CD4-positive, alpha-beta T cell treated with Interleukin-1 beta for 1 hour (primary cell): ENCODE measurements at places on chromosomes 13 and 19.

DNA sequence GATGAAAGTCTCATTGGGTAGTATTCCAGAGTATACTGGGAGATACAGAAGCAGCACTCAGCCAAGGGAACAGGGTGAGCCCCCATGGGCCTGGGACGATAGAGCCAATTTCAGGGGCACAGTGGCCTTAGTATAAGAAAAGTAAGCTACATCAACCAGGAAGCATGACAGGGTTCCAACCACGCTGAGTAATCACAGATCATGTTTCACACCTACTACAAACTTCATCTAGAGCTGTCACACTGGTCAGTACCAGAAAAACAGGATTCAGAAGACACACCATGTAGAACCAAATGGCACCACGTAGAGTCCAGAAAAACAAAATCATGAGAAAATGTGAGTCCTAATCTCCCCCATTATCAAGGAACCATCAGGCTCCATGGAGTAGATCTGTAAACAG, 1292.4 kb upstream of the MIR17HG start:
- no peak for DNase-seq

- no peak for DNase-seq
Measured at GRCh38 chr13:98065468-98065867, 77.4 kb upstream of the FARP1 start.

GRCh38 chr19:30895946-30896345, 453.3 kb downstream of the TSHZ3 start:
- no peak for DNase-seq

DNA sequence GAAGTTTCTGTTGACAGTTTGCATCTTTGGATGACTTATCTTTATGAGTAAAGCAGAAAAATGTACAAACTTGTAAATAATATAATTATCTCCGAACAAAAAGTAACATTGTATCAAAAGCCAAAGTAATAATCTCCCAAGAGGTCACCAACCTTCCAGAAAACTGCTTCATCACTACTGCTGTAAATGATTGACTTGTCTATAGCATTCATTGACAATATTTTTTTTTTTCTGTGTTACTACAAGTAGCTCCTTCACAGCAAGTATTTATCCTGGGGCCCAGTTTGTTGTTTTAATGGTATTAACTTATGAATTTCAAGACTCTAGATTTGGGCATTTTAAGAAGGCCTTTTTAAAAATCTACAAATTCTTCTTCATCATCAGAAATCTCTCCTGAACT, 242.4 kb downstream of the KLF12 start:
- no peak for DNase-seq

GRCh38 chr19:50417111-50418081, 1.3 kb upstream of the SPIB start:
- peak; percentile 56 for DNase-seq

GRCh38 chr19:4754248-4754647, 30.6 kb upstream of the DPP9 start:
- DNase-seq: peak; percentile 2

DNA sequence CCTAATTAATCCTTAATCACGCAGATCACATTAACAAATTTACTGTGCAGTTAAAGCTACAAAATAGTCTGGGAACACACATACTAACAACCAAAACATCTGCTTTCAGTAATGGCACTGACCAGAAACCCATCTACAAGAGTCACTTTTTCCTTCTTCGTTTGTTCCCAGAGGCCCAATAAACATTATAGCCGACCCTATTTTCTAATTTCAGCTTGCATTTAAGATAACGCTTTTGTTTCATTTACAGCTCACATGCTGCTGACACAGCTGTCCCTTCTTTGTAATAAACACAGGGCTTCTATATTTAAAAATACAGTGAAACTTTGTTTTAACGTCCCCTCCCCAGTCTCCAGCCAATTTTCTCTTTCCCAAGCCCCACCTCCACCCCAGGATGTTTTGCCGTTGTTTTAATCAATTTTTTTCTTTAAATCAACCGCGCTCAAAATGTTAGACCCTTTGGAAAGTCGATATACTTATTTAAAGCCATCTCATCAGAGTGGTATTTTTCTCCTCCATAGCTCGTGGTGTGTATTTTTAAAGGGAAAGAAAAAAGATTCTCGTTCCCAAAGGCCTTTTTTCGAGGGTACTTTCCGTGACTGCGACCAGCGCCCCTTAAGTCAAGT, 1.7 kb upstream of the WBP4 start:
- DNase-seq: no peak

GRCh38 chr13:26384587-26384986, 130.7 kb downstream of the CDK8 start:
- DNase-seq: no peak
